Foreskin melanocyte (primary cell): ENCODE measurements at places on chromosomes 1 and 21.

DNA sequence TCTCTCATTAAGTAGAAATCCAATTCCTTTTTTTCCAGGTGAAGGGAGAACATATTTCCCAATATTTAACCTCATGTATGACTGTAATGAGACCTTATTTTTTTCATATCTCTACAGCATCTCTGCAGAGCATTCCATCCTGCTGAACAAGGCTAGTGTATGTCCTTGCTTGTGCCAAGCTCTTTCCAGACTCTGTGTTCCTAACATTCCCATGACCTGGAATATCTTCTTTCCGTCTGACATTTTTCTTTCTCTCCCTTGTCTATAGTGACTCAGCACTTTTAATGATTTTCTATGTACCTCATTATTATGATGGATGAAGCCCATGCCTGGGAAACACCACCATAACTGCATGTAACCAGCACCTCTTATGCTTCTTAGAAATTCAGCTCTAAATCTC, 278.3 kb upstream of the NRIP1 start:
- no peak for DNase-seq

DNA sequence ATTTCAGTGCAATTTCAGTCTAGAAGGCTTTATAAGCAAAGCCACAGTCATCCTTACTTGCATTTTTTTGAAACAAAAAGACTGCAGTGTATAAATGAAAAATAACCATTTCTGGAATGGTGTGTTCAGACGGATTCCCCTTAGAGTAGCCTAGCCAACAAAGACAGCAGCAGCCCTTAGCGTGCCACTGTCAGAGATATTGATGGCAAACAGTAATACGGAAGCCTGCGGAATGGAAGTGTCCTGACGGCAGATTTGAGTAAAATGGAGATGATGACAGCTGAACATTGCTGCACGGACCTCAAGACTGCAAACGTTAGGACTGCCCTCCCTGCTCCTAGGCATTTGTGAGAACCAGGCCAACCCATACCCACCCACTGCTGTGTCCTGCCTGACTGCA, 54.7 kb downstream of the PDE9A start:
- no peak for DNase-seq

DNA sequence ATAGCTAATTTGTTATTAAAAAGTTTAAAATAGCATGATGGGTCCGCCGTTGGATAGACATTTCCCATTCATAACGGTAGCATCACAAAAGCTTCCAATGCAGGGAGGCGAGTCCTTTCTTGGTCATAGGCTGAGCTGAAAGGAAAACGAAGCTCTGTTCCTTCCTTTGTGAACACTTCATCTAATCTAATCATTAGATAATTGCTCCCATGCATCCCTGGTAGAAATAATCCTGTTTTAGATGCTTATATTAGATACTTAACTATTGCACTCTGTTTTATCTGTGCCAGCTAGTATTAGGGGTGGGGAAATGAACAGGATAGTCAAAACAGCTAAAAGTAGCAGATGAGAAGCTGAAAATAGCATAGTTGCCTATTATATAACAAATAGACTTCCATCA, 215.0 kb downstream of the SLC35F3 start:
- DNase-seq = no peak

- DNase-seq = peak; percentile 34
Measured at GRCh38 chr1:14182856-14183255, 415.6 kb upstream of the KAZN start.

GRCh38 chr21:15430577-15430976, 299.2 kb upstream of the USP25 start:
- DNase-seq = no peak

DNA sequence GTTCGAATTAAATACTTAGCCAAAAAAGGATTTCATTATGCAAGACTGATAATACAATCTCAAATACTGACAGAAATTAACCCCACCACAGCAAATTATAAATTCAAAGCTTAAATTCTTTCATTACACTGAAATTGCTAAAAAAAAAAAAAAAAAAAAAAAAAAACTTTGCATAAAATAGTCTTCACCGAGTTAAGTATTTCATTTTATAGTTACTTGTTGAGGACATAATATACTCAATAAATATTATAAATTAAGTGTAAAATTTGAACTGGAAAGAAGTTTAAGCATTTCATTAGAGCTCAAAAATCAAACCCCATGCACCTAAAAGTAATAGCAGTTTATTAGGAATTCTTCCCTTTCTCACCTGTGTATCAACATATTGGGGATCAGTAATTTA, 1.9 kb upstream of the PSMG1 start:
- DNase-seq = no peak

DNA sequence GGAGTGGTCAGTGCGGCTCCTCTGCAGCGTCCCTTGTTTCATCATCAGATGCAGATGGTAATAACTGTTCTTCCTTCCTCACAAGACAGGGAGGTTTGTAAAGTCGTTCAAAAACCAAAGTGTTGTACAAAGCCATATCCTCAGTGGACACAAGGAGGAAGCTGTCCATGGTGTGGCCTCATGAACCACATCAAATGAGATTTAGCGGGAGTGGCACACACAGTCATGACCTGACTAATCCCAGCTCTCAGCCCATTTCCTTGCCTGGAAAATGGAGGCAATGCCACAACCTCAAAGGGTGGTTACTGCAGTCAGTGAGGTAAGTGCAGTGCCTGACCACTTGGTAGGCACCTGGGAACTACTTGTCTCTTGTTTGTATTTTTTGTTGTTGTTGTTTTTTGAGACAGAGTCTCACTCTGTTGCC, 13.4 kb downstream of the ENTREP3 start:
- no peak for DNase-seq

- DNase-seq = no peak
Measured at GRCh38 chr1:49397086-49397485, 620.4 kb upstream of the BEND5 start.

DNA sequence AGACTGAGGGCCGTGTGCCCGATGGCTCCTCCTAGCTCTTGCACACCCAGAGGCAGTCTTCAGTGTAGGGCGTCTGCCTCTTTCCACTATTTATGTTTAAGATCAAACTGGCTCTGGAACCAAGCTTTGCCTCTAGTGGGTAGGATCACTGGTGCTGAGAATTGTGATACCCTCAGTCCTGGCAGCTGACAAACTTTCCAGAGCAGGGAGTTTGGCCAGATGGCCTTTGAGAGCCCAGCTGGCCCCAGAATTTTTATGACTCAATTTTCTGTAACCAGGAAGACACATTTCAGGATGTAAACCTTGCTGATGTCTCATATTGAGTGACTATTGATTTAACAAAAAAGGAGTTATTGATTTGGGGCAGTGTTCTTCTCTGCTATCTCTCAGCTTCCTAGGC, 6.7 kb downstream of the COQ8A start:
- no peak for DNase-seq
